Pancreas (tissue), 10 donors: ENCODE measurements at places on chromosomes 16 and 17. TPM values are rescaled to one million over a fixed set of nuclear protein-coding genes. Genes with fewer than 3 reads are reported as not detected.

DNA sequence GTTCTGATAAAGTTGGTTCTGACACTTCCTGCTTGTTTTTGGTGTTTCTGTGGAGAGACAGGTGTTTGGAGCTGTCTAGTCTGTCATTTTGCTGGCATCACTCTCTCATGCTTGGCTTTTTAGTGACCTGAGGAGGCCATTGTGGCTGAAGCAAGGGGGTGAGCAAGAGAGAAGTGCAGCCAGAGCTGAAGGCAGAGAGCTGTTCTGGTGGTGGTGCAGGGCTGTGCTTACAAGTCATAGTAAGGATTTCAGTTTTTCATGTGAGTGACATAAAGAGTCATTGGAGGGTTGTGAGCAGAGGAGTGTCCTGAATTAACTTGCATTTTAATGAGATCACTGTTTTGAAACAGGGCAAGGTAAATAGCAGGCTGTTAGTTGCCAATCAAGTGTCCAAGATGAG lies 97.5 kb downstream of the CHD9 start:
- DNase-seq, result no peak

GRCh38 chr17:7667656-7668406 lies 17.1 kb downstream of the ATP1B2 start:
- DNase-seq, result no peak

GRCh38 chr17:53659181-53659580 lies 163.5 kb upstream of the KIF2B start:
- DNase-seq, result no peak

DNA sequence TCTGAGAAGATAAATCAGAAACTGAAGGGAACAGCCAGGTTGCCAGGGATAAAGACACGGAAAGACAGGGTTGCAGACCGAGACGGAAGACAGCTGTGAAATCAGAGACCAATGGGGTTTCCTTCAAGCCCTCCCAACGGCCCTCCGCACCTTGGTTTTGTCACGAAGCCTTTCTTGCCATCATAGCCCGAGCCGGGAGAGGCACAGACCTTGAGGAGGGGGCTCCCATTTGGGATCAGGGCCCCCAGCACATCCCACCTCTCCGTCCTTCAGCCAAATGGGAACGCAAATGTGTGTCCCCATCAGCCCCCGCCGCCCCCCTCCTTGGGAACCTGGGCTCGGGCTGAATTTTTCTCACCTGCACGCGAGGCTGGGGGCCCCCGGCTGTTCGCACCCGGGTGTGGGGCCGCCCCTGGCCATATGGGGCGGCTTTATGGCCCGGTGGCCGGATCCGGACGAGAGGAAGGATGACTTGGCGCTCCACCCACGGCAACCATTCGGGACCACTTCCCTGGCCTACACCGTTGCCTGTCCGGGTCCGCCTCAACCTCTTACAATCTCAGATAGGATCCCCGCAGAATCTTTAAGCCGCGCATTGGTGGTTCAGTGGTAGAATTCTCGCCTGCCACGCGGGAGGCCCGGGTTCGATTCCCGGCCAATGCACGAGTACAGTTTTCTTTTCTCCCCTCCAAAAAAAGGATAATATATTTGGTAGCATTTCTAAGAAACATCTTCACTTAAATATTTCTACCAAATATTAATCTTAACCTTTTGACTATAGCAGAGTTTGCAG lies 1.4 kb upstream of the HES7 start:
- DNase-seq, result peak; percentile 88

- DNase-seq, result no peak
These were observed 86.1 kb downstream of the RPA1 start for GRCh38 chr17:1915889-1916288.

DNA sequence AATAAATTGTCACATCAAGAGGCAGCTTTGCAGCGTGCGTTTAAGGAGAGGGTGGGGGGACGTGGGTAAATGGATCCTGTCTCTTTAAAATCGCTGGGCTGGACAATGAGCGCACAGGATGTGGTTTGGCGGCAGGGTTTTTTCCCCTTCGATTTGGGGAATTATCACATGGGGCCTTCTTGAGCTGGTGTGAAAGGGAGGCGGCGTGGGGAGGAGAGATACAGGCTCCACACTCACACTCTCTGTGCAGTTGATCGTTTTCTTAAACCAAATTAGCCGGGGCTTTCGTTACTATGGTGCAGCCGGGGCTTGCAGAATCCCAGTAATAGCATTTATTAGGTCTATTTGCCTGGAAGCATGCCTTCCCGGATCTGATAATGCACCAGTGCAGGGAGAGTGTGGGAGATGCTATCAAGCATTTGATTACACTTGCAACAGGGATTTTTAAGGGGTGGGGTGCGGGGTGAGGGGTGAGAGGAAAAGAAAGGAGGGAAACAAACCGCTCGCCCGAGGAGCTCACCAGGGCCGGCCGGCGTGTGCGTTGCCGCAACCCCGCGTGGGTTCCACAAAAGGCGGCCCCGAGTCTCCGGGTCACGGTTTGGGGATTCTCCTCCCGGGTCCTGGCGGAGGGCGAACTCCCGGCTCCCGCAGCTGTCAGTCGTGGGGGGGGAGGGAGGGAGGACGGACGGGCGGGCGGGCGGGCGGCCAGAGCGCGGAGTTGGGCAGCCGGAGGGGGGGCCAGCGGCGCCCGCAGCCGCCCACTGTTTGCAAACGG lies 58.8 kb upstream of the GSE1 start:
- peak; percentile 60 for DNase-seq

GRCh38 chr17:8153031-8153451 lies 837 bp upstream of the PER1 start:
- peak; percentile 45 for DNase-seq

DNA sequence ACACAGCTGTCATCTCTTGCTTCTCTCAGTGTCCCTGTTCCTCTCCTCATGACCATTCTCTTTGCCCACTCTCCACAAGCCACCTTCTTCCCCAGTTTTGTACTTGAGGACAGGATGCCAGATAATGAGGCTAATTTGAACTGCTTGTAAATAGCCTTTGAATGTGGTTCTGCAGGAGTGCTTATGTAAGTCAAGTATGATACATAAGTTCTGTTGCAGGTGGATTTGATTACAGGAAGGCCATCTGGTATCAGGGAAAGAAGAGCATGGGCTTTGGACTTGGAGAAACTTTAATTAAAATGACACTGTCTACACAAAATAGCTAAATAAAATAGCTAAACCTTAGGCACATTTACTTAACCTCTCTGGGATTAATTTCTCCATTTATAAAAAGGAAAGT lies 120.2 kb upstream of the HLF start:
- no peak for DNase-seq

ARHGAP44 gene
- total RNA-seq, result 3.4 TPM

ITGAD gene
- not detected for total RNA-seq

SALL1 gene
- 0.63 TPM for total RNA-seq

PAFAH1B1 gene
- 33.6 TPM for total RNA-seq

GHDC gene
- 20.9 TPM for total RNA-seq
